ENCODE measurements at places on chromosomes 3 and 15. TPM values are rescaled to one million over a fixed set of nuclear protein-coding genes. Genes with fewer than 3 reads are reported as not detected.
A peak's percentile ranks its signal among the peaks of the same experiment; 100 is the strongest.

- no peak for DNase-seq
Measured at GRCh38 chr15:67652586-67652985, 110.1 kb downstream of the MAP2K5 start.

GRCh38 chr3:143605233-143605950, 242.9 kb downstream of the SLC9A9 start:
- DNase-seq: no peak

DNA sequence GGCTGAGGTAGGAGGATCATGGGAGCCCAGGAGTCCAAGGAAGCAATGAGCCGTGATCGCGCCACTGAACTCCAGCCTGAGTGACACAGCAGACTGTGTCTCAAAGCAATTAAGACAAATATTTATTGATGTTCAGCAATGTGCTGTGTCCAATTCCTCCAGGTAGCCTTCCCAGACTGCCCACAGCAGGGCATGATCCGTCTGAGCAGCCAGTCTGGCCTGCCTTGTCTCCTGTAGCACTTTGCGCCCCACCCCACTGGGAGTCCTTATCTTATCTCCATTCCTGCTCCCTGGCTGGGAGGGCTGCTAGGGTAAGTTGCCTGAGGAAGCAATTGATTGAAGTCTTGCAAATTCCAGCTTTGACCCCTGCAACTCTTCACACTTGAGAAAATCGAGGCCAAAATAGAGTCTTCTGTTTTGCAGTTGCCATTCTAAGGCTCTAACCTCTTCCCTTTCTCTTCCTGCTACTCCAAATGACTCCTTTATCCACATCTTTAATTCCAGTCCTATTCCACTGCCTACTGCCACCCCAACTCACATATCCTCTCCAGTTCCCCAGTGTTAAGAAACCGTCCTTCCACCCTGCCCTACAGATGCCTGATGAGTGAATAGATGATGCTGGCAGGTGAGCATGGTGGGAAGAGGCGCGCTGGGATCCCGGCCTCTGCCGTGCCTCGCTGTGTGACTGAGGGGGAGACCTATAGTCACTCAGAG, 26.9 kb upstream of the LCTL start:
- DNase-seq: no peak

DNA sequence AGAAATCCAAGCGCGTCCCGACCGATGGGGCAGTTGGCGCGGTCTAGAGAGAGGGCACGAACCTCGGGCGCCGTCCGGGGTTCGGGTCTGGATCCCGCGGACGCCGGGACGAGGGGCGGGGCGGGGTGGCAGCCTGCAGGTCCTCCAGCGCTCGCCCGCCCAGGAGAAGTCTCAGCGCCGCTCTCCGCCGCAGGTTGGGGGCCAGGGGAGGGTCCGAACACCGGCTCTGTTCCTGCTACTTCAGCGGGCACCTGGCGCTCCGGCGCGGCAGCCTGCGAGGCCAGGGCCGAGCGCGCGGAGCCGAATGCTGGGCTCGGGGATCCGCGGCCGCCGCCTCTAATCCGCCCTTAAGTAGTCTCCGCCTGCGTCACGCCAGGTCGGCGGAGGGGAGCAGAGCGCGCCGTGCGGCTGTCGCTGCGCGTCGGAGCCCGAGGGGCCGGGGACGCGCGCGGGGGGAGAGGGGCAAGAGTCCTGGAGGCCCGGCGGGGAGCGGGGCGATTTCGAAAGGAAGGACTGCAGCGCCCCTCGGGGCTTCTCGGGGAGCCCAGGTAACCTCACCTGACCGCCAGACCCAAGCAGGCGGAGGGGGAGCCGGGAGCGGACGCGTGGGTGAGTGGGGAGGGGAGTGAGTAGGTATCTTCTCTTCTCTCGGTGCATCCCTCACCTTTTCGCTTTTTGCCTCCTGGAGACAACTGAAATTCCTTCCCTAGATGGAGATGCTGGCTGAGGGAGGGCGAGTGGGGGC, at the start of gene GJD2:
TSS of gene GJD2 (minus strand) at position 325 of the 745 bp plus-strand sequence. CDS start 510 bp downstream, outside the sequence.
- no peak for DNase-seq

GRCh38 chr3:50203113-50203808, 1.8 kb upstream of the SLC38A3 start:
- DNase-seq: no peak

DNA sequence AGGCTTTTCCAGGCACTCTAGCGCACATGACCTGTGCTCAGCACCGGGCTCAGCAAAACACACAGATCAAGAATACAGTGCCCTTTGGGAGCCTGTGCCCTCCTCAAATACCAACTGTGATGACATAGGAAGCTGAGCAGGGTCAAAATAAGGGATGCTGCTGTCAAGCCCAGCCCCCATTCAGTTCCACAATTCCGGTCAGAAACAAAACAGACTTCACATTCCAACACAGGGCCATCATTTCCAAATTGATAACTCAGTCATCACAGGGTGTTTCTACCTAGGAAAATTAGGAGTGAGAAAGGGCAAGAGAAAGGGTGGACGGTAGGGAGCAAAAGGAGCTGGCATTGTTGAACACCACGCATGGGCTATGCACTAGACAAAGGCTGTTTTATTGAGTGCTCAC, 158.4 kb upstream of the CCDC54 start:
- no peak for DNase-seq

- DNase-seq: no peak
Measured at GRCh38 chr3:143002083-143002712, 828 bp downstream of the U2SURP start.

DNA sequence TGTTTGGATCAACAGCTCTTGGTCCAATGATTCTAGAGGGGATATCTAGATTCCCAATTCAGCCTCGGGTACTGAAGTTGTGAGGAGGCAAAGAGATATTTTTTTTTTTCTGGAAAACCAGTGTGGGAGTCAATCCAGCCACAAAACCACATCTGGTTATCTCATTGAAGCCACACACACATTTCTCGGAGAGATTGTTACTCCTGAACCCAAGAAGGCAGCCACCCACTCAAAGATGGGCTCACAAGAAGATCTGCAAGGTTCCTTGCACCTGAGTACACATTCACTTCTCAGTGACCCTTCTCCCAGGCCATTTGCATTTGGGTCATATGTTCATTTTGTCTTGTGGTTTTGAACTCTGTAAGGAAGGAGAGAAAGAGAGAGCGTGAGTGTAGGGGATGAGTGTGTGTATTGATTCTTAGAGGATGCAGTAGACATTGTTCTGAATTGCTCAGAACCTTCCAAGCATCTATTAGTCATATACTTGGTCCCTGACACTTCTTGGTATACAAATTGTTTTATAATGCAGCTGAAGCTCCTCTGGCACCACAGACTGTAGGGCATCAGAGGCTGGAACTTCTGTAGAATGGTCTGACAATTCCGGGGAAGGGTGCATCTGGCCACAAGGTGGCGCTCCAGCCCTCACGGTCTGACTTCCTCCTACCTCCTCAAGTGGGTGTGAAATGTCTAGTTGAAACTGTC, 39.3 kb upstream of the TRA2B start:
- peak; percentile 67 for DNase-seq

GRCh38 chr3:152270937-152271336, 2.2 kb downstream of the MBNL1 start:
- DNase-seq: no peak

GRCh38 chr15:25939122-25939521, 76.0 kb upstream of the ATP10A start:
- no peak for DNase-seq

DNA sequence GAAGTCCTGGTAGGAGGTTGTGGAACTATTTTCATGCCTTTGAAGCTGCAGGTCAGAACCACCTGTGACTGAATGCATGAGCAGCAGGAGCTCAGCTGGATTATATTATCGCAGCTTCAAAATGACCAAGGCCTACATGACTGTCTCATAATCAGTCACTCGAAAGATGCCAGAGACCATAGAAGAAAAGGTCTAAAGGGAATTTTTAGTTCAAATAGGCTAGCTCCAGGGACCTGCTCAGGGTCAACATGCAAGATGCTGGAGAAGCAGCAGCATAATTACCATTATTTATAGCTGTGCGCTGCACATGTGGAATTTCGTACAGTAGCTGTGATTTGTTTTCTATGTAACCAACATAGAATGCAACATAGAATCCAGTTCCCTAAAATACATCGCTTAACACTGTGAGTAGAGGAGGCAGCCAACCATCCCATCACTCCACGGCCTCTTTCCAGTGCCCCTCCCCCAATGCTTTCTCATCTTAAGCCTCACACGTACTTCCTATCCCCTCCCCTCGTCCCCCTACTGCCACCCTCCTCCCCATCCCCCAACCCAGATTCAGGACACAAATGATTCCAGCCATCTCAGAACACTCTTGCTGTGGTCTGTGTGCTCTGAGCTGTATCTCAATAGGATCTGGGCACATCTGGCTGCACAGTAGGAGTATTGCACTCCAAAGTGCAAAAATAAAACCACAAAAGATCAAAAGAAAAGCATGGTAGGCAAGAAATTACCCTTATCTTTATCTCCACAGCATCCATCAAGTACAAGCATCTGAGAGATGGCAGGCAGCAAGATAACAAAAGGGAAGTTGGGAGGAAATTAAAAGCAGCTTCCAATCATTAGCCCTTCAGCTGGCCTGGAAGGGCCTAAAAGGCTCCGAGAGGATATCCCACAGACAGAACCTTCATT, 352.8 kb upstream of the SEMA6D start:
- no peak for DNase-seq

DNA sequence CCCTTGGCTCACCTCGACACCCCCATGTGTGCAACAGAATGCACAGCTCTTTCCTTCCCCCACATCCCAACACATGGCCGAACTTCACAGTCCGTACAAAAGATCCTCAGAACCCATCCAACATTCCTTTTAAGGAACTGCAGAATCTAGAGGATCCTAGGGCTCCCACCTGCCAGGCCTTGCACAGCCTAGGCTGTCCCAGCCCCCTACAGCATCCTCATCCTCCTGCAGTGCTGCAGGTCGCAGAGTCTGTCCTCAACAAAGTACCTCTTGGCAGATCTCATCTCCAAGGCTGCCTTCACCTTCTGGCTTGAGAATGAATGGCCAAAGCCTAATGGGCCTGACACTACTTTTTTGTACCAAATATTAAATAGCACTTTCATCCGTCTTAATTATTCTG, 19.8 kb downstream of the PRR23E start:
- no peak for DNase-seq

DNA sequence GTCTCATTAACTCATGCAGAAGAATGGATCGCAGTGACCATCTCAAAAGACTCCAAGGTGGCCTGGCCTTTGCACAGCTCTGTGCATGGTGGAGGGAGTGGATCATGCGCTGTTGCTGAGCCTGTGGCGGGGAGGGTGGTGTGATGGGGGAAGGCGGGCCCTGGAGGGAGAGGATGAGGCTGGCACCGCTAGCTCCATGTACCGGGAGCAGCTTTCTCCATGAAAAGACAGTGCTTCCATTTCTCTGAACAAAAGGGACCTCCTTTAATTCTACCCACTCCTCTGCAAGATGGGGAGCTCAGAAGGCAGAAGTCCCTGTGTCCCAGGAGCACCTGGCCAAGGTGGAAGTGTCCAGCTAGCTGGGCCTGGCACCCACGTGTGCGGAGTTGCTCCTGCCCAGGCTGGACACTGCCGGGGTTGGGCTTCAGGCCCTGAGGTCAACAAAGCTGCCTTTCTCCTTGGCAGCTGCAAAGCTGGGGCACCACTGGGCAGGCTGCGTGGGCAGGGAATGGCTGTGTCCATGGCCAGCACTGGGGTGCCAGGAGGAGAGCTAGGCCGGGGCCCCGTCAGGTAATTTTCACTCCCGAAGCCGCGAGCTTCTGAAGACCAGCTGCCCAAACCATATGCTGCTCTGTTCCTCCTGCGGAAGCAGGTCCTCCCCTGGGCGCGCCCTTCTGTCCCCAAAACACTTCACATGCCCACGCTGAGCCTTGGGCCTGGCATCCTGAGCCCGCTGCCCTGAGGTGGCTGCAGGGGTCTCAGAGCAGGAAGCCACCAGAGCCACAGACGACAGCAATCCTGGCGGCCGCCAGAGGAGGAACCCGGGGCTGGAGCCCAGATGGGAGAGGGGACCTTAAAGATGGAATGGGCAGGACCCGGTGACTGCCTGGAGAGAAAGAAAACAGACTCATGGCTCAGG, 6.4 kb downstream of the MAP6D1 start:
- DNase-seq: no peak

GRCh38 chr15:68814596-68814995, 6.1 kb downstream of the ANP32A start:
- DNase-seq: no peak

DNA sequence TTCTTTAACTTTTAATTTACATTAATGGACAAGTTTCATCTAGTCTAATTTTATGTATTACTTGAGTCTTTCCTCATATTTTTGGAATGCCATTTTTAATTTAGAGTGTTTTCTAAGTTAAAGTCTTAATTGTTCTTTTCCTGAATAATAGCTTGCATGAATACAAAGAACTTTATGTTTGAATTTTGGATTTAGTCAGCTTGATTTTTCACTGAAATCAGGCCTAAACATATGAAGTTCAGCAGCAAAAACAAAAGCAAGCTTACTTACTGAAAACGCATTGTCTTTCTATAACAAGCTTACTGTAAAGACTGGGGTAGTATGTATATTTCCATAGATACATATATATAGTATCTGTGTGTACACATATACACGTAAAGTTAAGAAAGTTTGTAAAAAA, 126.0 kb downstream of the ZBTB20 start:
- DNase-seq: no peak

DNA sequence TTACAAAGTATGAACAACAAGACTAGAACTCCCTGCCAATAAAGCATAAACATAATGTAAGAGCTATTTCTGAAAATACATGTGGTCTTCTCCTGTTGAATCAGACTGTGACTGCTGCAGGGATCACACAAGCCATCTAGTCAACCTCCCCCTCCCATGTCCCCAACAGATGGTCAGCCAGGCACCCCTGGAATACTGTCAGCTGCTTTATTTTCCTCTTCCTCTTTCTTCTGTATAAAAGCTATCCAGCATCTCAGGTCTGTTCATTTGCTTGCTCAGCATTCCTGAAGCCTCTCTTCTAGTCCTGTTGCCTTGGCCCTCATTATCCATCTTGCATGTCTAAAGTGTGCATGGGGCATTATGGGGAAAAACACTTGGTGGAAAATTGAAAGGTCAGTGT, 6.5 kb upstream of the MINDY4B start:
- no peak for DNase-seq

DNA sequence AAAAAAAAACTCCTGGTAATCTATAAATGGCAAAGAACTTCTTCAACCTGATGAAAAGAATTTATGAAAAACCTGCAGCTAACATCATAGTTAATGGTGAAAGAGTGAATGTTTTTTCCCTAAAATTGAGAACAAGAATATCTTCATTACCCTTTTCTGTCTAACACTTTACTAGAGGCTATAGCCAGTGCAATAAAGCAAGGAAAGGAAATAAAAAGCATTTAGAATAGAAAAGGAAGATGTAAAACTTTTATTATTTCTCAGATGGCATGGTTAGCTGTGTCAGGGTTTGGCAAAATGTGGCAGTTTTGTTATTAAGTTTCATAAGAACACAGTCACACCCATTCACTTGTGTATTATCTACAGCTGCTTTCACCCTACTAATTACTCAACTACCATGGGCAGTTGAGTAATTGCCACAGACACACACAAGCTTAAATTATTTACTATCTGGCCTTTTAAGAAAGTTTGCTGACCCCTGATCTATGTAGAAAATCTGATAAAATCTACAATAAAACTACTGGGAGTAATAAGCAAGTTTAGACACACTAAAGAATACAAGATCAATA, 465.1 kb downstream of the MAGI1 start:
- DNase-seq: no peak

GRCh38 chr3:67033079-67033478, 35.0 kb downstream of the KBTBD8 start:
- no peak for DNase-seq

GRCh38 chr15:88748081-88748480, 55.2 kb upstream of the ACAN start:
- no peak for DNase-seq

The CPEB1 gene
- not detected for polyA plus RNA-seq

The HOMER2 gene
- not detected for polyA plus RNA-seq

The CCR3 gene
- 0.39 TPM for polyA plus RNA-seq

The DUOX1 gene
- polyA plus RNA-seq: 0.43 TPM

The C3orf49 gene
- polyA plus RNA-seq: not detected

The LDHAL6B gene
- not detected for polyA plus RNA-seq

The GPX1 gene
- 127 TPM for polyA plus RNA-seq

The ST3GAL6 gene
- 0.57 TPM for polyA plus RNA-seq

Measured in immature natural killer cell (primary cell).